ENCODE measurements at places on chromosomes 7 and 10. TPM values are rescaled to one million over a fixed set of nuclear protein-coding genes. Genes with fewer than 3 reads are reported as not detected.

LRRC18 gene
- not detected for total RNA-seq

TMEM229A gene
- not detected for total RNA-seq

FKBP6 gene
- total RNA-seq: not detected

EBLN1 gene
- total RNA-seq: not detected

ZNF316 gene
- total RNA-seq: 26.7 TPM

ADAMTS14 gene
- total RNA-seq: 0.07 TPM

DENND2A gene
- not detected for total RNA-seq

SPDYE6 gene
- not detected for total RNA-seq

SLK gene
- 30.1 TPM for total RNA-seq

DRGX gene
- not detected for total RNA-seq

CYP2C19 gene
- not detected for total RNA-seq

Measured in T-helper 1 cell treated with Interleukin-12 subunit alpha and Interleukin-12 subunit beta and Interleukin-4 antibody, amounts not matched to agents 30 ng/mL and 1 ng/mL, for 36 hours (primary cell).